Thoracic aorta (tissue), 2 donors: ENCODE measurements at places on chromosomes 4 and X. TPM values are rescaled to one million over a fixed set of nuclear protein-coding genes. Genes with fewer than 3 reads are reported as not detected.

The ADGRL3 gene
- total RNA-seq = 18.1 TPM

The CCKAR gene
- not detected for total RNA-seq

The GPR82 gene
- not detected for total RNA-seq

The TMEM156 gene
- not detected for total RNA-seq

The AWAT2 gene
- total RNA-seq = not detected

The HSFX4 gene
- total RNA-seq = not detected

The EDNRA gene
- total RNA-seq = 22.2 TPM

The CSAG2 gene
- total RNA-seq = not detected

The CENPI gene
- 2.2 TPM for total RNA-seq

DNA sequence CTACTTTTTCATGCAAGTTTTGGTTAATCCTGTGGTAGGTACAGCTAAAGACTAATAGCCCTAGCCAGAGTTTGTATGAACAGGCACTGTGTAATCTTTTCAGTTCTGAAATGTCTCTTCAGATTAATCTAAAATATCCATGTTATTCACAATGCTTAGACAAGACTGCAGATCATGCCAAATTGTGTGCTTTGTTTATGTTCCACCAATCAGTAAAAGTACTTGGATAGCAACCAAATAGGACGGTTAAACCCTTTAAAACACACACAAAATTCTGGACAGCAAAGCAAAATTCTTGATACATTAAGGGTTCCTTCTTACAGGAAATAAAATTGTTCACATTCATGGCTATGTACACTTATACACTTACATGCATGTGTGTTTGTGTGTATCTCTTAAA is 139.1 kb downstream of the KLHL13 start:
- DNase-seq = no peak
- peaks cover 1% of the 10 kb centered on the region for H3K4me1 ChIP-seq
- H3K36me3 ChIP-seq = no peaks in the 10 kb centered on the region
- no peaks in the 10 kb centered on the region for H3K27me3 ChIP-seq
- no peak overlapping the region for H3K27ac ChIP-seq

- H3K27ac ChIP-seq = no peak overlapping the region
- no peaks in the 10 kb centered on the region for H3K27me3 ChIP-seq
- H3K4me1 ChIP-seq = no peaks in the 10 kb centered on the region
These were observed 56.0 kb downstream of the MED28 start for GRCh38 chr4:17670423-17670822.

GRCh38 chr4:138298866-138299265 is 56.7 kb upstream of the SLC7A11 start:
- H3K4me3 ChIP-seq = no peak overlapping the region
- DNase-seq = no peak
- no peaks in the 10 kb centered on the region for H3K4me1 ChIP-seq
- no peaks in the 10 kb centered on the region for H3K36me3 ChIP-seq
- no peaks in the 10 kb centered on the region for H3K27me3 ChIP-seq

- H3K27ac ChIP-seq = no peak overlapping the region
- no peaks in the 10 kb centered on the region for H3K36me3 ChIP-seq
- no peak for DNase-seq
- H3K4me1 ChIP-seq = no peaks in the 10 kb centered on the region
- no peak overlapping the region for H3K4me3 ChIP-seq
- no peaks in the 10 kb centered on the region for H3K27me3 ChIP-seq
These were observed 28.8 kb upstream of the SCOC start for GRCh38 chr4:140344621-140345020.

DNA sequence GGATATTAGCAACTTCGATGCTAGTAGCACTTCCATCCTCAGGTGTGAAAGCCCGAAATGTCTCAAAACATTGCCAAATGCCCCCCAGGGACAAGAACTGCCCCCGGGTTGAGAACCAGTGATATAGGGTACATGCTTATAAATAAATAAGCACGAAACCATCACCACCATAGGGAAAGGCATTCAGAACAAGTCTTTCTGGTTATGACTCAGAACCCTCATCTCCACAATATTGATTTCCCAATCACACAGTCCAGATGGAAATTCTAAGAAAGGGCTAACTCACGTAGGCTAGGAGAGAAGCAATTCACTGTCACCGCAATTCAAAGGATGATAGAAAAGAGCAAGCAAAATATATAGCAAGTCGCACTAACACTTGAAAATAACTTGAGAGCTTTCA is 84.8 kb downstream of the ANOS1 start:
- H3K27ac ChIP-seq = no peak overlapping the region
- no peaks in the 10 kb centered on the region for H3K4me1 ChIP-seq
- H3K4me3 ChIP-seq = no peak overlapping the region
- no peaks in the 10 kb centered on the region for H3K36me3 ChIP-seq
- no peak for DNase-seq

DNA sequence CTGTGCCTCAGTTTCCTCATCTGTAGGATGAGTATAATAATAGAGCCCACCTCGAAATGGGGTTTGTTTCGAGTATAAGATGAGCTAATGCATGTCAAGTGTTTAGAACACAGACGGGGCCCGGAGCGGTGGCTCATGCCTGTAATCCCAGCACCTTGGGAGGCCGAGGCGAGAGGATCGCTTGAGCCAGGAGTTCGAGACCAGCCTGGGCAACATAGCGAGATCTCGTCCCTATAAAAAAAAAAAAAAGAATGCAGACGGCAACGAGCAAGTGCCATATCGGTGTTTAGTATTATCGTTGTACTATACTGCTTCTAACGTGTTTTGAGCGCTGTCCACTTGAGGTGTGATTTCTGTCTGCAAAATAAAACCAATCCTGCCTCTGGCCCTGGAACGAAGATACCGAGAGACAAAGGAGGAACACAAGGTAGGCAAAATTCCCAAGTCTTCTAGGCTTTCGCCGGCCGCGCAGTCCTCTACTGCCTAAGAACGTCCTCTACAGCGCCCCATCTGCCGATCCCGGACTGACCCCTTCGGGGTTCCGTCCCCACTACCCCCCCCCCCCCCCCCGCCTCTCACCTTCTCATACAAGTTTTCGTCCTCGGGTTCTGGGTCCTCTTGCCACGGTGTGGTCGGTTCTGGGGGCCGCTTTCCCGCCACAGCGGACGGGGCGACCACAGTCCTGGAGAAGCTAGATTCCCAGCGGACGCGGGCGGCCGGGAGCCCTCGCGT is 442 bp downstream of the NDUFB11 start:
- no peaks in the 10 kb centered on the region for H3K27me3 ChIP-seq
- H3K27ac ChIP-seq = peak overlapping the region; percentile 94
- peaks cover 22% of the 10 kb centered on the region for H3K4me1 ChIP-seq
- H3K36me3 ChIP-seq = no peaks in the 10 kb centered on the region
- H3K4me3 ChIP-seq = peak overlapping the region; percentile 83

DNA sequence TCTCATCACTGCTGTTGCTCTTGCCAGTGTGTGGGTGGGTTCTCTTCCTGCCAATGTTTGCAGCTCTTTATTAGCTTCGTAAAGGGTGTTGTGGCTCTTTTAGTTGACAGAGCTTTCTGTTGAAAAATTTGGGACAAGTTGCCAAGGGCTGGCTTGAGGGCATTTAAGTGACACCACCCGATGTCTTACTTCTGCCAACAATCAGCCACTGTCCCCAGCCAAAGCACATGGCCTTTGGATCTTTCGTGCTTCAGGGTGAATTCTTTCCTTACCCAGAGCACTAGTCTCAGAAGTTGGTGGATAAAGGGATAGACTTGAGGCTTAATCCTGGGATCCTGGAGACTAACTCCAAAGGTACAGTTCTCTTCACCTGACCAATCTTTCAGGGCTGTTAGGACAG is 113.6 kb downstream of the SOX3 start:
- no peaks in the 10 kb centered on the region for H3K36me3 ChIP-seq
- H3K4me1 ChIP-seq = no peaks in the 10 kb centered on the region
- no peaks in the 10 kb centered on the region for H3K27me3 ChIP-seq
- no peak for DNase-seq

GRCh38 chr4:145501051-145501660 is 19.5 kb downstream of the SMAD1 start:
- H3K27me3 ChIP-seq = no peaks in the 10 kb centered on the region
- H3K36me3 ChIP-seq = no peaks in the 10 kb centered on the region
- DNase-seq = no peak
- H3K4me1 ChIP-seq = no peaks in the 10 kb centered on the region

GRCh38 chrX:1899841-1900240 is 285.0 kb downstream of the ASMT start:
- DNase-seq = no peak
- H3K27ac ChIP-seq = no peak overlapping the region
- no peaks in the 10 kb centered on the region for H3K36me3 ChIP-seq
- no peak overlapping the region for H3K4me3 ChIP-seq

GRCh38 chr4:84733343-84734033 is 150.6 kb downstream of the CDS1 start:
- no peaks in the 10 kb centered on the region for H3K4me1 ChIP-seq
- peaks cover 25% of the 10 kb centered on the region for H3K36me3 ChIP-seq
- no peak overlapping the region for H3K4me3 ChIP-seq
- no peak for DNase-seq
- no peaks in the 10 kb centered on the region for H3K27me3 ChIP-seq
- no peak overlapping the region for H3K27ac ChIP-seq

- no peaks in the 10 kb centered on the region for H3K36me3 ChIP-seq
- H3K27me3 ChIP-seq = no peaks in the 10 kb centered on the region
- H3K27ac ChIP-seq = no peak overlapping the region
- no peak for DNase-seq
- no peak overlapping the region for H3K4me3 ChIP-seq
- H3K4me1 ChIP-seq = no peaks in the 10 kb centered on the region
These were observed 136.7 kb upstream of the C1QTNF7 start for GRCh38 chr4:15291122-15291521.

- no peaks in the 10 kb centered on the region for H3K27me3 ChIP-seq
- DNase-seq = no peak
- no peak overlapping the region for H3K27ac ChIP-seq
These were observed 38.7 kb downstream of the PCGF3 start for GRCh38 chr4:744212-744841.

DNA sequence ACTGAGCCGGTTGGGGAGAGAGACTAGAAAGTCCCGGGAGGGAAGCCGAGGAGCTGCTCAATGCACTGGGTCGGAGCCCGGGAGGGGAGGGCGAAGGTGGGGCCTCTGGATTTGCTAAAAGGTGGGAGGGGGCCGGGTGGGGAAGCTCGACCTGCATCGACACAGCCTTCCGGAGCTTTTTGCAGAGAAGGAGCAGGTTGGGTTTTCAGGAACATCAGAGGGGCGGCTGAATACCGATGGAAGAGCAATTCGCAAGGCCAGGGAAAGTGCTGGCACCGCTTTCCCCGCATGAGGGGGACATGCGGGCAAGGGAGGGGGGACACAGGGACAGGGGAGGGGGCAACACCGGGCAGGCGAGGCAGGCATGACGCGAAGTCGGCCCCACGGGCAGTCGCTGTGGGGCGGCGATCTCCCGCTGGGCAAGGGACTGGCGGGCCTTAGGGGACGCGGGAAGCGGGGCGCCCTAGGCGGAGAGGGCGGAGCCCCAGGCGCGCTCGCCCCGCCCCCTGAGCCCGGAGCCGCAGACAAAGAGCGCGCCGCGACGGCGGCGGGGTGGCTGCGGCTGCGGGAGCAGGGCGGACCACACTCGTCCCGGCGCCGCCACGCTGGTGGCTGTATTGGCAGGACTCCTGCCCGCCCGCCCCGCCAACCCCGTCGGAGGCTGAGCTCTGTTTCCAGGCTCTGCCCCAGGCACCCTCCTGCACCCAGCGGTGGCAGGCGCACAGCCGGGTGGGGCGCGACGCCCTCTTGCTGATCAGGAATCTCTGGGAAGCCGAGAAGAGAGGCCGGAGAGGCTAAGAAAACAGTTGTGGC is 11.6 kb downstream of the PDZD4 start:
- DNase-seq = no peak
- H3K4me1 ChIP-seq = no peaks in the 10 kb centered on the region
- H3K27ac ChIP-seq = no peak overlapping the region
- no peaks in the 10 kb centered on the region for H3K27me3 ChIP-seq
- peak overlapping the region; percentile 65 for H3K4me3 ChIP-seq

- no peak overlapping the region for H3K4me3 ChIP-seq
- H3K36me3 ChIP-seq = no peaks in the 10 kb centered on the region
- H3K27me3 ChIP-seq = no peaks in the 10 kb centered on the region
- no peak for DNase-seq
These were observed 67.8 kb downstream of the WFS1 start for GRCh38 chr4:6337331-6337935.

- no peak for DNase-seq
- no peaks in the 10 kb centered on the region for H3K27me3 ChIP-seq
- H3K27ac ChIP-seq = no peak overlapping the region
- H3K36me3 ChIP-seq = no peaks in the 10 kb centered on the region
- H3K4me1 ChIP-seq = no peaks in the 10 kb centered on the region
- no peak overlapping the region for H3K4me3 ChIP-seq
These were observed 12.5 kb downstream of the RELL1 start for GRCh38 chr4:37673538-37674192.

- no peaks in the 10 kb centered on the region for H3K36me3 ChIP-seq
- no peaks in the 10 kb centered on the region for H3K27me3 ChIP-seq
- no peak overlapping the region for H3K27ac ChIP-seq
- H3K4me1 ChIP-seq = no peaks in the 10 kb centered on the region
These were observed 47.0 kb downstream of the TBC1D14 start for GRCh38 chr4:6956434-6957147.

- peak overlapping the region; percentile 81 for H3K27ac ChIP-seq
- H3K4me1 ChIP-seq = peaks cover 27% of the 10 kb centered on the region
- H3K36me3 ChIP-seq = no peaks in the 10 kb centered on the region
- no peak for DNase-seq
- H3K27me3 ChIP-seq = no peaks in the 10 kb centered on the region
- no peak overlapping the region for H3K4me3 ChIP-seq
These were observed 38.3 kb downstream of the SUPT20HL1 start for GRCh38 chrX:24398766-24399165.

DNA sequence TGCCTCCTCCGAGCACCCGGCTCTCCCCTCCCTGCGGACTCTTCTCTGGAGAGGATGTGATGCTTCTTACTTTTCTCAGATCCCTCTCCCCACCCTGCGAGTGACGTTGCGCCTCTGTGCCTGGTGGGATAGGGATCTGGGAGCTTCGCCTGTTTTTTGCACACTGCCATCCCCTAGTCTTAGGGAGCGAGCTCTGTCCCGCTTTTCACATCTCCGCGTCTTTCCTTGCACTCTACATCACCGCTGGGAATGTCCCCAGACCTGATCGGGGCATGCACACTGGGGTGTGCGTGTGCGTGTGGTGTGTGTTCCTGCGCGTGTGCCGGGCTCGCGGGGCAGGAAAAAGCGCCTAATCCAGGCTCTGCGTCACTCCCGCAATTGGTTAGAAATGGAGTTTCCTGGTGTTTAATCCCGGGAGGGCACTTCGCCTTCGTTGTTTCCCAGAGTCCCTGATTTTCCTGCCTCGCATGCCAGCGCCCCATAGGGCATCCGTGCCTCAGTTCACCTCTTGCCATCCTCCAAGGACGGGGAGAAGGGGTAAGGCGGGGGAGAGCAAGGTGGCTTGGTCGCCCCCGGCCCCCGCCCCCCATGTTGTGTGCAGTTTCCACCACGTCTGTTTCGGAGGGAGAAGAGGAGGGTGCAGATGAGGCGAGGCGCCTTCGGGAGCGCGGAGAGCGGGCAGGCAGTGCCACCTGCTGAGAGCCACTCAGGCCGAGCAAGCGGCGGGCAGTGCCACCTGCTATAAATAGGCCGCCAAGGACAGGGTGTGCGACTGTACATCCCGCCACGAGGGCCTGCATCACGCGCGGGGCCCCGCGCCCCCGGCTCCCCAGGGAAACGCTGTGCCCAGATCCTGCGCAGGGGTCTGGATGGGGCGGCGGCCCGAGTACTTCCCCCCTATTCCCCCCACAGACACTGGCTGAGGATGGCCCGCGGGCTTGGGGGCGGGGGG is 759 bp upstream of the TBC1D1 start:
- H3K4me3 ChIP-seq = peak overlapping the region; percentile 88
- no peaks in the 10 kb centered on the region for H3K27me3 ChIP-seq
- peak overlapping the region; percentile 94 for H3K27ac ChIP-seq
- no peaks in the 10 kb centered on the region for H3K36me3 ChIP-seq
- no peak for DNase-seq

GRCh38 chrX:39930786-39931528 is 166.8 kb downstream of the BCOR start:
- H3K4me1 ChIP-seq = no peaks in the 10 kb centered on the region
- no peak for DNase-seq
- no peak overlapping the region for H3K27ac ChIP-seq
